ENCODE measurements at places on chromosomes 11 and 22.

GRCh38 chr11:114785820-114786219, 107.5 kb downstream of the NXPE2 start:
- no peak for DNase-seq

DNA sequence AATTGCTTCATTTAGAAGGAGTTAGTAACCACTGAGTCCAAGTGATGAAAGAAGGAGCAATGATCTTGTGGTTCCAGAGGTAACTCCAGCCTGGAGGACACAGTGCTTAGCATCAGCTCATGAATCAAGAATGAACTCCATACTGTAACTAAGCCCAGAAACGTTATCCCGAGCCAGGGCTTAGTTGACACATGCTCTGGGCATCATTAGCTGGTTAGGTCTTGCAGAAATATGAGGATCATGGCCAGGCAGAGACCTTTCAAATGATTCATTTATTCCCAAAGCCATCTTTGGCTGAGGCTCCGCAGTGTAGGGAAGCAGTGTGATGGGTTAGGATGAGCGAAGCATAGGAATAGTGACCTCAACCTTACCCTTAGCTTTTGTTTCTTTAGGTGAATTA, 277.4 kb downstream of the FAM76B start:
- DNase-seq = no peak

- DNase-seq = no peak
These were observed 870 bp upstream of the FREY1 start for GRCh38 chr11:45907911-45908370.

DNA sequence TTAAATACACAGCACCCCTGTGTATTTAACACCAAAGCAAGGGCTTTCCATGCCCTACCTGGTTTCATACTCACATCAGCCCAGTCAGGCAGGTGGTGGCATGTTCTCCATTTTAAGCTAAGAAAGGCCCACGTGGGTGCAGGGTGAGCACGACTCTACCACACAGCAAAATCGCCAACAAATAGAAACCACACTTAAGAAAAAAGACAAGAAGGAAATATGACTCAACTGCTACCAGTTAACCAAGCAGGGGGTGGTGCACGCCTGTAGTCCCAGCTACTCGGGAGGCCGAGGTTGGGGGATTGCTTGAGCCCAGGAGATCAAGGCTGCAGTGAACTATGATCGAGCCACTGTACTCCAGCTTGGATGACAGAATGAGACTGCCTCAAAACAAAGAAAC, 35.2 kb upstream of the TFIP11 start:
- peak; percentile 1 for DNase-seq

DNA sequence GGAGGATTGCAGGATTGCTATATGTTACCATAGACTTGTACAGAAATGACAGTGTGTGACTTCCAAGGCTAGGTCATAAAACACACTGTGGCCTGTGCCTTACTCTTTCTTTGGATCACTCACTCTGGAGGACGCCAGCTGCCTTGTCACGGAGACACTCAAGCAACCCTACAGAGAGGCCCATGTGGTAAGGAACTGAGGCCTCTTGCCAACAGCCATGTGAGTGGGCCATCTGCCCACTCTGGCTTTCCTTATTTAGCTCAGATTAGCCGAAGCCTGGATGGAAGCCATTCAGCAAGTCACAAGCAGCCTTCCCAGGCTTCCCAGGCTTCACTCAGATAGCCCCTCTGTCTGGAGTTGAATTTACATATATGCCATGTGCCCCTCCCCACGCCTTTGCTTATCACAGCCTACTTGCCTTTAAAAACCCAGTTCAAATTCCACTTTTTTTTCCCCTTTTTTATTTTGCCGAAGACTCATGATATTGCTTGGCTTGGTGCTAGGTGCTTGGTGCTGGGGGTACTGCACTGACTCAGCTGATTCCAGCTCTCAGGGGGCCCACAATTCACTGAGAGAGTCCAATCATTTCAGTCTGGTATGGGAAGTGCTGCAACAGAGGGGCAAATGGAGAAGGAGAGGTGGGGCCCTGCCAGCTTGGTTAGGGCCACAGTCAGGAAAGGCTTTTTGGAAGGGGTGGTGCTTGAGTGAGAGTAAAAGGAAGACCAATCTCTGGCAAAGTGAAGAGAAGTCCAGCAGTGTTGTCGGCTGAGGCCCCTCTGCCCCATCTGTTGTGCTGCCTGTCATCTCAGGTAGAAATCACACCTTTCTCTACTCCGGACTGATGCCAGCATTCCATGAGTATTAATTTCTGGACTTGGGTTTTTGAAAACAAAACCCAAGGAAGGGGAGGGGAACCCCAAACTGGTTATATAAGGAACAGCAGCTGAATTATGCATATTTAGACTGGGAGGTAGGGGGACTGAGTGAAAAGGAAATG, 14.5 kb upstream of the P4HA3 start:
- no peak for DNase-seq

Measured in stimulated activated CD4-positive, alpha-beta T cell treated with anti-CD3 and anti-CD28 coated beads, Interleukin-12 subunit alpha, Interleukin-12 subunit beta, amount 100 ng/mL, for 24 hours (primary cell).